ENCODE measurements at places on chromosomes 2 and 18.

DNA sequence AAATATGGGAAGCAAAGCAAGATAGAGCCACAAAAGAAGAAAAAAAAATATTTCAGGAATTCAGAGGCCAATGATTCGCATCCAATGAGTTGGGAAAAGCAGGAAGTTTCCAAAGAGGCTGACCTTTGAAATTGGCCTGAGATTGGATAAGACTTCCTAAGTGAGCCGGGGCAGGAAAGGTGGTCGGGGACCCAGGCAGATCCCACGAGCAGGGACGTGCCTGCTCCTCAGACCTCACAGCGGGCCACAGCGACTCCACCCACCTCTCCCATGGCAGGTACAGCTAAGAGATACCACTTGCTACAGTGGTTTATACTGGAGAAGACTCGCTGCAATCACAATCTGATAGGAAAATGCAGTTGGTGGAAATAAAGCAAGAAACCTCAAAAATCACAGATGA is 102.8 kb upstream of the SALL3 start:
- no peak for DNase-seq

DNA sequence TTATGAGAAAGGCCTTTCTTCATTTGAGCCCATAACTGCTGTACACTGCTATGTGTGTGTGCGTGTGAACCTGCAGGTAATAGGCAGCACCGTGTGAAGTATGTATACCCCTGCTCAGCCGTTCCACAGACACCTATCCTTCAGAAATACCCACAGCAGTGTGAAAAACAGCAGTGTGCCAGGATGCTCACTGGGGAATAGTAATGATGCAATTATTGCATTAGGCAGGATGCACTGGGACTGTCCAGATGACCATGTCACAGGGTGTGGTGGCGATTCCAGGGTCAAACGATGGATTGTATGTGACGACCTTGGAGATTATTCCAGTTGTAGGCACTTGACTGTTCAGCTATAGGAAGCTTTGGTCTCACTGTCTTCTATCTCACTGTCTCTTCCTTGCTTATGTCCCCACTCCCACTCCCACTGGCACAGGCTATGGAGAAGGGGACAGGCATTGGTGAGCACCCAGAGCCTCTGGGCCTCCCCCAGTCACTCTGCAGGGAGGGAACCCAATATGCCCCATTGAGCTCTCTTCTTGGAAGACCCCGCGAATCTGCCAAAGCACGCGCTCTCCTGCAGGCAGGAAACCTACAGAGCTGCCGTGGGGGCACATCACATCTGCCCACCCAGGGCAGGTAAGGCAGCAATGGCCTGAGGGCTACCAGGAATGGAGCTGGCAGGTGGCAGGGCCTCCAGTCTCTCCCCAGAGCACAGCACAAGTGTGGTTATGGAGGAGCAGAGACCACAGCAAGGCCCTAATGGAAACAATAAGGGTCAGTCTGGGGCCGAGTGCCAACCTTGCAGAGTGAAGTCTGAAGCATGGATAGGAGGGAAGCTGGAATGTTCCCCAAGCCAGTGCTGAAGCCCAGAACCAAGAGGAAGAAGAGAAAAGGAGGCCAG is 518.9 kb upstream of the RAB6C start:
- no peak for DNase-seq

GRCh38 chr18:42412896-42413295 is 457.9 kb downstream of the PIK3C3 start:
- DNase-seq, result no peak

DNA sequence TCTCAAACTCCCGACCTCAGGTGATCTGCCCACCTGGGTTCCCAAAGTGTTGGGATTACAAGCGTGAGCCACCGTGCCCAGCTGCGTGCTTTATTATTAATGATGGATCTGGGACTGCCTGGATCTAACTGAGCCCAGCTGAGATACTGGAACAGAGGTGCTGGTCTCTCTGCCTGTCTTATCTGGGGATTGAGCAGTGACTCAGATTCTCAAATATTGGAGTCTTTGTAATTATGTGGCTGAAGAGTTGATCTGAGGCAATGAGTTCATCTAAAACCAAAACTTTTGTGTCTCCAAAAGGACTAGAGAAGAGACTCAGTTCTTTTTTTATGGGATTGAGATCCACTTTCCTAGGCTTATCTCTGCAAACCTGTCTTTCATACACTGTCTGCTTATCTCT is 16.3 kb downstream of the PLEKHB2 start:
- DNase-seq, result no peak

- no peak for DNase-seq
Measured at GRCh38 chr2:69298862-69299261, 88.2 kb downstream of the GFPT1 start.

DNA sequence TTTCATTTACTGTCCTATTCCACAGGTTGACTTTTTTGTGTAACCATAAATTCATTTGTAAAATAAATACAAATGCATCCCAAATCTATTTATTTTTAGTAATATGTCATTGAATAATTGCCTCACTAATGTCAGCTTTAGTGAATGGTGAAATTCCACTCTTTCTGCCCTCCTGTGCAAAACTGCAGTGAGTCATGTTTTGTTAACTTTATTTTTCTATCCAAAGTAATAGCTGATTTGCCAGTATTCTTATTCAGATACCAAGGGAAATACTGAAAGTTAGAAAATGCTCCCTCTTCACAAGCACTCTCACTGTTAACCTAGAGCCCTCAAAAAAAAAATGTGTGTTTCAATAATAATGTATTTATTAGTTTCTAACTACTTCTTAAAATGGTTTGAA is 322.8 kb downstream of the RIT2 start:
- DNase-seq, result no peak

DNA sequence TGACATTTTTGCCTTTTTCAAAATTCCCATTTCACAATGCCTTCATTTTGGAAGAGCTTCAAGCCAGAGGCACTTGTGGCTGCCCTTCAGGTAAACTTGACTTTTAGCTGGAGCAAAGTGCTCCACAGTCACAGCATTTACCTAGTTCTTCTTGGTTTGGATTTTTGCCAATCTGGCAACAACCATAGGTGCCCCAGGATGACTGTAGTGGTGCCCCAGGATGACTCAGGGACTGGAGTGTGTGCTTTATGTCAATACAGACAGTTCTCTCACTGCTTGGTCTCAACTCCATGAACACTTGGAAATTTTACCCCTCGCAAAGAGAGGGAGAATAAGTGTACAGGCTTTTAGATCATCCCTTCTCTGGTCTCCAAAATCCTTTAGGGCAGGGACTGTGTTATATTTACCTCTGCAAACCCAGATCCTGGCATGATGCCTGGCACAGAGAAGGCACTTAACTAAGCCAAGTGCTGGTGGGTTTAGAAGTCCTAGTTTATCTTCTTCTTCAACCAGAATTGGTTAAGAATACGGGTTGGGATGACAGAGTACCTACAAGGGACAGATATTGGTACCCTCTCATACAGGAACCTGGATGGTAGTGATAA is 15.3 kb upstream of the PTPN4 start:
- no peak for DNase-seq

DNA sequence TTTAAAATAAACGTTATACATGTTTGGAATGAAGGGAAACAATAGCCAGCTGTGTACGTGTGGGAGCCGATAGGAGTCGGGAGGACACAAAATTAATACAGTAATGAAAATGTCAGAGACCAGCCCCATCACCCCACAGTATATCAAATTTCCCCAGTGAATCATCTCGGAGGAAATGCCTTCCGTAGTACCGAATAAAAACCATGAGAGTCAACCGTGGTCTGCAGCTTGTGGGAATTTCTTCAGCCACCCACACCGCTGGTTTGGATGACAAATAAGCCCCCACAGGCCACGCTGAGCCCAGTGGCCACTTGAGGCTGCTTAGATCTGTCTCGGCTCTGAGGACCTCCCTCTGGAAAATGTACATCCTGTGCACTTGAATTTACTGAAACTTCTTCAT is 133.7 kb downstream of the COL6A3 start:
- DNase-seq, result no peak

GRCh38 chr2:221724631-221725203 is 152.6 kb upstream of the EPHA4 start:
- no peak for DNase-seq

- no peak for DNase-seq
Measured at GRCh38 chr2:65688141-65688886, 255.9 kb upstream of the SPRED2 start.
